ENCODE measurements at places on chromosomes 3 and 15.

GRCh38 chr3:168531116-168531515, 435.4 kb upstream of the GOLIM4 start:
- DNase-seq = no peak

DNA sequence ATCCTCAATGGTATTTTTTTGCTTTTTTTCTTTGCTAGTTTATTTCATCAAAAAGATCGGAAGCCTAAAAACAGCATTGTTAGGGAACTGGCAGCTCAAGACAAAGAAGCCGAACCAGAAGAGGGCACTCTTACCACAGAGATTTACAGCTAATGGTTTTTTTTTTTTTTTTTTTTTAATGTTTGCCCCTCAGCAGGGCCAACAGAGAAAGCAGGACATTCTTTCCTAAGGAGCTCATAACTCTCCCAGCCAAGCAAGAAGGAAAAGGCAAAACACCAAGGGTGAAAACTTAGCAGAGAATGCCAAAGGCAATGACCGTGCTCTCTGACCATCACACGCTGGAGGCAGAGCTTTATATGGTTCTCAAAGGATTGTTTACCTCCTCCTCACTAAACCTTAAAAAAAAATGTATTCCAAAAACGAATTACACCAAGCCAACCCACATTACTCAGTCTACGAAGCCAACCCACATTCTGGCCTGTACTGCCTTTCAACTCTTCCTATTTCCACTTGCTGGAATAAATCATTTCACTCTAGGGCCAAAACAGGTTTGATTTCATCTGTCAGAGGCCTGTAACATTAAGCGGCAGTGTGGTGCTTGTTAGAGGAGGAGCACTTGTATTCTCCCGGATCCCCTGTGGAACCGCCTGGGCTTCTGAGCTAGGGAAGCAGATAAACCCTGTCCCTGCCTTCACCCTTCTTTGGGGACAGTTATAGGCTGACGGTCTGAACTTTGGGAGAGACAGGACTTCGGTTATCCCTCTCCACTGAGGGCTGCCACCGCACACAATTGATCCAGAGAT, 35.6 kb upstream of the GYG1 start:
- DNase-seq = no peak

- no peak for DNase-seq
Measured at GRCh38 chr3:164468055-164468454, 610.2 kb downstream of the SI start.

DNA sequence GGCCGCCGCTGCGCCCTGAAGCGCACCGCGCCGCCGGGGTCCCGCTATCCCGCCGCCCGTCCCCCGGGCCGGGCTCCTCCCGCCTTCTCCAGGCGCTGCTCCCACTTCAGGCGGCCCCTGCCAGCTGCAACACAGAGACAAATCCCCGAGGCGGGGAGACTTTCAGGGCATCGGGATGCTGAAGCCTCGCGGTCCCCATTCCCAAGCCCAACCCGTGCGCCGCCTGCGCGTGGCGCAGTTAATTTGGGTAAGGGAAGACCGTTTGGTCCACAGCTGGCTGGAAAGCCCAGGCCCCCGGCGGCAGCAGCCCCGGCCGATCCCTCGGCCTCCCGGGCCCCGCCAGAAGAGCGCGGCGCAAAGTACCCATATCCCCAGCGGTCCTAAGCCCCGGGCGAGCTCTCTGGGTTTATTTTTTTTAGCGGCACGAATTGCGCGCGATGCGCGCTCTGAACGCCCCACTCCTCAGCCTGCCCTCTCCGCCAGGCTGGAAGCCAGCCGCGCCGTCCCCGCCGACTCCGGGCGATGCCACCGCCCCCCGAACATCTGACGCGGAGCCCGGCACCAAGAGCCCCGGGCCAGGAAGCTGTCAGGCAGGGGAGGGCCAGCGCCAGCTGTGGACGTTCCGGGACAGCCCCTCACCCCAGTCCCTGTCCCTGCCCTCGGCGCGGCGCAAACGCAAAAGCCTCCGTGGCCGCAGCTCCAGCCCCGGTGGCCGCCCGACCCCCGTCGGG, 517 bp downstream of the FBN1 start:
- no peak for DNase-seq

GRCh38 chr3:71858503-71859122, 73.7 kb upstream of the PROK2 start:
- no peak for DNase-seq

DNA sequence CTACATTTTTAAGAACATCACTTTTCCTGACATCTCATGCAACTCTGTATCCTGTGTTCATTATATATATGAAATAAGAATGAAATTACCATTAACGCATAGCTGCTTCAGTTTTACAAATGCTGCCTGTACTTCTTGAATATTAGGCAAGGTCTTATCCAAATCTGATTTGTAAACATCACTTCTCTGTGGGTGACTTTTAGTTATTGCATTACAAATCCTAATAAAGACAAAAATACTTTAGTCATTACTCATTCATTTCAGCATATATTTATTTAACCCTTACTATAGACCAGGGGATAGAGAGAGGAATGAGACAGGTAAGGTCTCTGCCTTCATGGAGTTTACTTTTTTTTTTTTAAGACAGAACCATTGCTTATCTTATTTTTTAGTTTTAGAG, 36.8 kb downstream of the MTMR10 start:
- DNase-seq = no peak

DNA sequence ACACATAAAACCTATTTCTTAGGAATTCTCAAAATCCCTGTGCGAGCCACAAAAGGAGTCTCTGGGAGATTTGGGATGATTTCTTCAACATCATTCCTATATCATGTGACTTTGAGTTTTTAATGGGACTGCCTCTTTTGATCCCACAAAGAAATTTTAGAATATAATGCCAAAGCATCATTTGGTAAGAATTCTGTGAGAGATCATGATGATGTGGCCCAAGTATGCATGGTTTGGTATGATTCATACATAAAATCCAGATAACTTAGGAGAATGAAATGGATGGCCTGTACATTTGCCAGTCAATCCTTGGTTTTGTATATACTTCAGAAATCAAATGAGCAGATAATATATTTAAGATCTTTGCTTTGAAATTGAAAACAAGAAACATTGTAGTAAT, 61.3 kb downstream of the UBE2E2 start:
- DNase-seq = no peak

DNA sequence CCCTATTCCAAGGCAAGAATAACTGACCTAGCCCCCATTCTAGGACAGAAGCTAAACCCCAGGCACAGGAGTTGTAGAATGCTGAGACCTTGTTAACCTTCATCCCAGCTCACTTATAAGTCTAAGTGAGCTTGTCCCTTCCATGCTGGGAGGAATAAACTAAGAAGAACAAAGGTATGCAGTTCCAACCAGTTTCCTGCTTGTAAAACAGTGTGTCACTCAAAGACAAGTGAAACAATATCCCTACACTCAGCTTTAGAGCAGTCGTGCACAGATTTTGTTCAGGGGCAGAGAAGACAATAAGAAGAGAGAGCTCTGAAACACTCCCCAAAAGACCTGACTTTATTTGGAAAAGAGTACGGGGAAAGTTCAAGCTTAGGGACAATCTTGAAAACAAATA, 292.1 kb downstream of the CGGBP1 start:
- no peak for DNase-seq

DNA sequence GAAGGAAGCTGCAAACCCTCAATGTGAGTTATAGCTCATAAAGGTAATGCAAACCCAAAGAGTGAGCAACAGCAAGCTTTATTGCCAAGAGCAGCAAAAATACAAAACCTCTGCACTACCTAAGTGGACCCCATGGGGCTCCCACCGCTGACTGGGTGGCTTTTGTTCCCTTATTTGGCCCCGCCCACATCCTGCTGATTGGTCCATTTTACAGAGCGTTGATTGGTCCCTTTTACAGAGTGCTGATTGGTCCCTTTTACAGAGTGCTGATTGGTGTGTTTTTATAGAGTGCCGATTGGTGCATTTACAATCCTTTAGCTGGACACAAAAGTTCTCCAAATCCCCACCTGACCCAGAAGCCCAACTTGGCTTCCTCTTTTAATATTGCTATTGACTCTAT, 154.5 kb upstream of the NSMCE3 start:
- DNase-seq = no peak

DNA sequence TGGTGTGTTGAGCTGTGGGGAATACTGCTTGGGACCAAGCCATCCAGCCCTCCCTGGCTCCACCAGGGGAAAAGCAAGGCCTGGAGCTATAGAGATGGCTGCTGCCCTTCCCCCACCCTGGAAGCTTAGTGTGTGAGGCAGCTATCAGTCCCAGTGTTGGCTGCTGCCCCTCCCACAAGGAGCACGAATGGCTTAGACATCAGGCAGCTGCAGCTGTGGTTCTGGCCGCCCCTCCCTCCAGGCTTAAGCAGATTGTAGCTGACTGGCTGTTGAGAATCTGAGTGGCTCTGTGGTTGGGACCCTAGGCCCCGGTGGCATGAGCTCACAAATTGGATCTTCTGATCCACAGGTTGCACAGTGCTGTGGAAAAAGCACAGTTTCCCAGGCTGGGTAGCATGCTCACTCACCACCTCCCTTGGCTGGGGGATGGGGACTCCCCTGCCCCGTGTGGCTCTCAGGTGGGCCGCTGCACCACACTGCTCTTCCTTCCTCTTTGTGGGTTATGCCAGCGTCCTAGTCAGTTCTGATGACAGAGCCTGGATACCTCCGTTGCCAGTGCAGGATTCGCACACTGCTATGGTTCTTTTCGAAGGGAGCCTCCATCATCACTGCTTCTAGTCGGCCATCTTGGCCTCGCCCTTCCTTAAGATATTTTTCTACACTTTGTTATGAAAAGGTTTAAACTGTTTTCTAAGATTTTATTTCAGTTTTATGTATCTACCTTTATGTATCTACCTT, 21.2 kb upstream of the SUCNR1 start:
- no peak for DNase-seq

DNA sequence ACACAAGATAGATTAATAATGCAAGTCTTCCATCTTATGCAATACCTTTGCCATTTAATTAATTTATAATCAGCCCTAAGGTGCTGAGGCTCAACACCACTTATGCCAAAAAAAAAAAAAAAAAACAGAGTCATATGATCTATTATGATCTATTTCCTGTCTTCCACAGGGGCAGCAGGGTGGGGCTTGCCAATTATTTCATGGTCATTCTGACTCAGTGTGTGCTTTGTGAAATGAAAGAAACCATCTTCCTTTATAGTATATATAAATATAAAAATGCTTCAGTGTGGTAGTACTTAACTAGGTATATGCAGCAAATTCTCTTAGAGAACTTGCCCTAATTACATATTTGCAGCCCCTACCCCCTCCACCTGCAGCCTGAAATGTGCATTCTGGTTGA, 7.2 kb upstream of the RARB start:
- no peak for DNase-seq

DNA sequence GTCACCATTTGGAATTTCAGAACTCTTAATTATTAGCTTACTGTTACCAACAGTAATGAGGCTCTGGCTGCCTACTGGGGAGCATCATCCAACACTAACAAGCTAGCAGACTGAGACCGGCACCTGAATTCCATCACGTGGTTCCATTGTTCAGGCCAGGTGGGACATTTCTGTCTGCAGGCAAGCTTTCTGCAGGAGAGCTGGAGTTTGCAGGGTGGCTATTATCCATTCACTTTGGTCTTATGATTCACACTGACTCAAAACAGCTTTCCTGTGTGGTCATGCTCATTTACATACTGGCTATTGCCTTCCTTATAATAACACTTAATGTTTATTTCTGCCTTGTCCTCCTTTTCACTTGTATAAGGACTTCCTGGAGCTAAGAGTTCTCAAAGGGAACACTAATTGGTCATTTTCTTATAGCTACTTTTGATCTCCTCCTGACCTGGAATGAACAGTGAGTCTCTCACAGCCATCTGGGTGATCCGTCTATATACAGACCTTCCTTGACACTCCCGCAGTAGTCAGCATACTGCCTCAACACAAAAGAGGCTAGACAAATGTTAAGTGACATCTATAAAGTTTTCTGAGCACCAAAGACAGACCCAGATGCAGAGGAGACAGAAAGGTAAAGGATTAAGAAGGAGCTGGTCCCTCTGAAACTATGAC, 695.4 kb downstream of the FHIT start:
- DNase-seq = no peak

DNA sequence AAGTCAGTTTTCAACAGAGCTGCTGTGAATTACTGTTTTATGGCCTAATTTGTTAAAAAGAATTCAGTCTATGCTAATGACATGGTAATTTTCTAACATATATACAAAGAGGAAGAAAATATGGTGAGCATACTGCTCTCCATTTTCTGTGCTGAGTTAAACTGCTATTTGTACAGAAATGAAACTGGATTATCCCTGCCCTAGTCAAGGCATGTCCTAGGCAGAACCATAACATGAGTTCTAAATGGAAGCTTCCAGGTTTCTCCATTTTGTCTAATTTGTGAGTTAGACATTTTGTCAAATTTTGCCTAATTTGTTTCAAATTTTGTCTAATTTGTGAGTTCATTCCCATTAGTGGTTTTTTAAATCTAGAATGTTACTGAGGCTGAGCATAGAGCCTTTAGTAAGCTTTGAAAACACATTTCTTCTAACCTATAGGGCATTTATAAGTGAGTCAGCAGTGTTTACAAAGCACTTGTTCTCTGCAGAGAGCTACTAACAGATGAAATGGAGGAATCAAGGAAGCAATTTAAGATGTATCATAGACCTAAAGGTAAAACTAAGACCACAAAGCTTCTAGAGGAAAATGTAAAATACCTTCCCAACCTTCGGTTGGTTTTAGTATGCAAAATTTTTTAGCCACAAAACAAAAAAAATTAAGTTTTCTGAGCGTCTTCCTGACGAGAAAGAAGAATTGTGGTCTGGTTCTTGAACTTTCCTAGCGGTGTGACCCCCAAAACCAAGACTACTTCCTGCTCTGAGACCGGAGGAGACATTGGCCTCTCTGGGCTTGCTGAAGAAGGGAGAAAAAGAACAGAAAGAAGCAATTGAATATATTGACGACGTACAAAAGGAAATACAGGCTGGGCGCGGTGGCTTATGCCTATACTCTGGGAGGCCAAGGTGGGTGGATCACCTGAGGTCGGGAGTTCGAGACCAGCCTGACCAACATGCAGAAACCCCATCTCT, 9.8 kb downstream of the P2RY14 start:
- no peak for DNase-seq

- no peak for DNase-seq
Measured at GRCh38 chr15:91077029-91077428, 23.0 kb upstream of the SV2B start.

DNA sequence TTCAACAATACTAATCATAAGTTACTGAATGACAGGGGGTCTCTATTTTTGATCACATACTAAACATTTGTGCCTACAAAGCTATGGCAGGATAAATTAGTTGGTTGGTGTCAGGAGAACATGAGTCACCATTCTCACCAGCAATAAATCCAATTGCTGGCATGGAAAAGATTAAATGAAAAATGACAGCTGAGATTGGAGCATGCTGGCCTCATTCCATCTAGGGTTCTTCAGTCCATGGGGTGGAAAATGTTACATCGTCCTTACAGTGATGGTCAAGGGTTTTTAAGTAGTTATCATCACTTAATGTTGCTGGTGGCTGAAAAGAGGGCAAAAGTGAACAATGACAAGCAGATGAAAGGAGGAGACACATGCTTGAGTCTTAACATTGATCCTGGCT, 180.1 kb upstream of the BCL6 start:
- DNase-seq = no peak

- DNase-seq = no peak
Measured at GRCh38 chr3:143506190-143506589, 342.1 kb downstream of the SLC9A9 start.

Measured in activated naive CD4-positive, alpha-beta T cell (primary cell).